NCI-H2081 (cell line): ENCODE measurements at places on chromosomes 2 and 18.

DNA sequence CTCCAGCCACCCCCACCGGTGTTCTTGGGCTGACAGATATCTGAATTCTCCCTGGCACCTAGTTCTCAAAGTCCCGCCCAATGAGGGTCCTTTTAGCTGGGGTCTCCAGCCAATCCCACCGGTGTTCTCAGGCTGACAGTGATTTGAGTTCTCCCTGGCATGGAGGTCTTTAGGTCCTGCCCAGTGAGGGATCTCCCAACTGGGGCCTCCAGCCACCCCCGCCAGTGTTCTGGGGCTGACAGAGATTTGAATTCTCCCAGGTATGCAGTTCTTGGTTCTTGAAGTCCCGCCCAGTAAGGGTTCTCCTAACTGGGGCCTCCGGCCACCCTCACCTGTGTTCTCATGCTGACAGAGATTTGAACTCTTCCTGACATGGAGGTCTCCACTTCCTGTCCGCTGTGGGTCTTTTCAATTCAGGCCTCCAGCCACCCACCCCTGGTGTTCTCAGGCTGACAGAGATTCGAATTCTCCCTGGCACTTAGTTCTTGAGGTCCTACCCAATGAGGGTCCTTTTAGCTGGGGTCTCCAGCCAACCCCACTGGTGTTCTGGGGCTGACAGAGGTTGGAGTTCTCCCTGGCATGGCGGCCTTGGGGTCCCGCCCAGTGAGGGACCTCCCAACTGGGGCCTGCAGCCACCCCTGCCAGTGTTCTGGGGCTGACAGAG is 154.6 kb downstream of the ANKRD36 start:
- DNase-seq: no peak

- DNase-seq: no peak
Measured at GRCh38 chr2:46009772-46010171, 287.4 kb upstream of the EPAS1 start.

- peak; percentile 45 for DNase-seq
Measured at GRCh38 chr2:25664183-25664964, 9.0 kb downstream of the DTNB start.

- DNase-seq: no peak
Measured at GRCh38 chr2:172701250-172701649, 34.4 kb upstream of the RAPGEF4 start.

DNA sequence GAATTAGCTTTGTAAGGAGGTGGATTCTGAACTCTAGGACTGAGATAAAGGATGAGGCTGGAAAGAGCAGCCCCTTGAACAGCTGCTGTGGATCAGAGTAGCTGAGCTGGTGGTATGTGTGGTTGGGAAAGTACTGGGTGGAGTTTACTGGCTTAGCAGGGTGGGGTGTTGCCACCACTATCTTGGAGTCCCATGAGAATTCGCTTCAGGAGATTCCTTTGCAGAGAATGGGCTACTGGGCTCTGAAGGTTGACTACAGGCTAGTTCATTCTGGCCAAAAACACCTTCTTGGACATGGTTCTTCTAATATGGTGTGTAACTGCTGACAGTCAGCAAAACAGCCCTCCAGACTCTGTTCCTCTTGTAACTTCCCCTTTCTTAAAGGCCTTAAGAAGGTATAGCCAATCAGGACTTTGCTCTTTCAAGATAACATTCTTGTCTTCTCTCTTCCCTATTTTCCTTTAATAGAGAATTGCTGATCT is 52.7 kb downstream of the TET3 start:
- DNase-seq: no peak

- no peak for DNase-seq
Measured at GRCh38 chr18:41783065-41783818, 171.8 kb upstream of the PIK3C3 start.

- DNase-seq: no peak
Measured at GRCh38 chr2:162435676-162436075, 91.7 kb downstream of the GCA start.
